ENCODE measurements at places on chromosomes 12 and 14.

DNA sequence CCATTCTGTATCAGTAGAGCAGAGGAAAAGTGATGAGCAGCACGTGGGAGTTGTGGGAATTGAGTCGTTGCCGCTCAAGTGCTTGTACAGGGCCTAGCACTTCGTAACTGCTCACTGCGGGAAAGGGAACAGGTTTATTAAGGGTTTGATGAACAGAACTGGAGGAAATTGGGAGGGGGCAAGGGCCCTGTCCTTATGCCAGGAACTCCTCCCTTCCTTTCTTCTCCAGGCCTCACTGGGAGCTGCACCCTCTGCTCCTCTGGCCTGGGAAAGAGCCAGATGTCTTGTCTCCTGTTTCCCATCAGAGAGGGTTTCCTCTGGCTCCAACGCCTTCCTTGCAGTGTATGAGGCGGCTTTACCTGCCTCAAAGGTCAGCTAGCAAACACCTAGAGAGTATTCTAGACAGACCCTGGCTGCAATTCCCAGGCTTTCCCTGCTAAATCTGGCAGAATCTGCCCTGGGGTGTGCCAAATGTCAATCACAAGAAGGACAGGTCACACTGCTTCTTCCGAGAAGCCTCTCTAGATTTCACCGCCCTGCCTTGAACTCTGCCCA lies 78.4 kb downstream of the NTF3 start:
- DNase-seq, result no peak

DNA sequence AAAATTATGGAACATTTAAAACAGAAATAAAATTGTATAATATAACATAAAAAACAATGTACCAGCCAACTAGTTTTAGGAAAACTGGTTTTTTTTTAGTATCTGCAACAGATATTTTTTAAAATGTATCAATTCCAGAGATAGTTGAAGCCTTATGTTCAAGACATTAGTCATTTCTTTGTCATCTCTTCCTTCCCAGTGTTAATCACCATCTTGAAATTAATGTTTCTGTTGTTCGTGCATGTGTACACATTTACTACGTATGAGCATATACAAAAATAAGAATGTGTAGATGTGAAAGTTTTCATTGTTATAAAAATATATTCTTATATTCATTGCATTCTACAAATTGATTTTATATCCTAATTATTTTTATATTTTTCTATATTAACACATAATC lies 1062.1 kb downstream of the SLC6A15 start:
- no peak for DNase-seq

- DNase-seq, result no peak
These were observed 128.2 kb downstream of the GRIP1 start for GRCh38 chr12:66550626-66551025.

DNA sequence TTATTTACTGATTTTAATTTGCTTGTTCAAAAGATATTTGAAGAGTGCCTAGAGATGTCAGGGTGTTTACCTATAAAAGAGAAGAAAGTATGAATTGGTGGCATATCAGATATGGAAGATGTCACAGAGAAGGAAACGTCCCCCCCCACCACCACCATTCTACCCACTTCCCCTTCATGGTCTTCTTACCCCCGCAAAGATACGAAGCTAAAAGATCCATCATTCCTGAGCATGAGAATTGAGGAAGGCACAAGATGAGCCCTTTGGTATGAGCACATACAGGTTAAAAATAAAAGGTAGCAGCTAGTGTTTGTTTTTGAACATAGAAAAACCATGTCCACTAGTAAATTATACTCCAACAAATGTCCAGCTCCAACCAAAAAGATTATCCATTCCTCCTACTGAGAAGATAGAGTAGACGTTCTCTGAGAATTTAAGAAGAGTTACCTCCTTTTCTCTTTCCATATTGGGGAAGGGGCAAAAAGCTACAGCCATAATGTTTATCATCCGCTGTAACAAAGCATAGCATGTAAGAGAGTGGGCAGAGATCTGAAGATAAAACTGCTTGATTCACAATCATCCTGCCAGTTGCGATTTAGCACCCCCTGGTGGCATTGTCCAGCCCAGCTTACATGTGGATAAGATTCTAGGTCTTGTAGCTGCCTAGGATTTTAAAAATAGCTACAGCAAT lies 29.1 kb downstream of the NFYB start:
- peak; percentile 81 for DNase-seq

GRCh38 chr12:122724641-122725243 lies 5.9 kb downstream of the HCAR1 start:
- DNase-seq, result no peak

- no peak for DNase-seq
These were observed 3.7 kb upstream of the OR4N2 start for GRCh38 chr14:19799880-19800279.
